NCI-H226 (cell line): ENCODE measurements at places on chromosomes 12 and 14.

GRCh38 chr12:52566847-52567291 is 6.8 kb downstream of the KRT74 start:
- DNase-seq, result no peak

- peak; percentile 49 for DNase-seq
Observed at GRCh38 chr12:9651265-9651729, 18.2 kb upstream of the CLEC2D start.

GRCh38 chr12:50862316-50862715 is 19.6 kb downstream of the TMPRSS12 start:
- peak; percentile 68 for DNase-seq

GRCh38 chr14:35342489-35343010 is 50.4 kb downstream of the PSMA6 start:
- DNase-seq, result no peak

DNA sequence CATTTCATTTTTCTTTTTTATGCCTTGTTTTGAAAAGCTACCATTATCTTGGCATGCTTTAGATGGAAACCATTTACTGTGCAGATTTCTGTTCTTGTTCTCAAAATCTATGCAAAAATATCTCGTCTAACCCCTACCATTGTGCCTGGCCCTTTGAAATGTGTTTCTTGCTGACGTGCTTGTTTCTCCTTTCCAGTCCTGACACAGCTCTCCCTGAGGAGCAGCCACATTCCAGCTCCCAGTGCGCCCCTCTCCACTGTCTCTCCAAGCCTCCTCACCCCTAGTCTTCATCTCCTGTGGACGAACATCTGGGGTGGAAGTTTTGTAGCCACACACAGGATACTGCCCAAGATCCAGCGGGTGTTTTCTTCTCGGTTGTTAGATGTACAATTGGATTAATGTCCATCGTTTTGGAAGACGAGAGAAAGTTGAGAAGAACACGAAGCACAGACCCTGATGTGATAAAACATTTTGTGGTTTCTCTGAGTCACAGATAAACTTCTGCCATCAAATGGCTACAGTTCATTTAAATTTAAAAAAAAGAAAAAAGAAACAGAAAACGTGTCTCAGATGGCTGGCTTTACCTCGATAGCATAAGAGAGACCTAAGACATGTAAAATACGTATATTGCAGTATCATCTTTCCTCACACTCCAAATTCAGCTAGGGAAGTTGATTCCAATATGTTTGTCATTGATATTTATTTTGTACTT is 21.9 kb upstream of the FGD4 start:
- no peak for DNase-seq

DNA sequence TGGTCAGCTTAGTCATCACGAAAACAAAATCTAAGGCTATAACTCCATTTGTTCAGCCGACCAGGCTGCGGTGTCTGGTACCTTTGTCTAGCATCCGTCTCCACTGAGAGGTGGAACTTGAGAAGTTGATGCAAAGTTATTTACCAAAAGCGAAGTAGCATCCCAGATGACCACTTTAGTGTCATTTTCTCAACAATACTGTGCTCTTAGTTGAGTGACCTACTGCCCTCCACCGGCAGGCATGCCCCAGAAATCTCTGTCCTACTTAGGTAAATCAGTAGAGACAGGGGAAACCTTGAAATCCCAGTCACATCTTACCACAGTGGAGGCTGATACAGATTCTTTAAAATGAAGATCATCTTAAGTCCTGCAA is 1.3 kb upstream of the ST8SIA1 start:
- DNase-seq, result no peak

DNA sequence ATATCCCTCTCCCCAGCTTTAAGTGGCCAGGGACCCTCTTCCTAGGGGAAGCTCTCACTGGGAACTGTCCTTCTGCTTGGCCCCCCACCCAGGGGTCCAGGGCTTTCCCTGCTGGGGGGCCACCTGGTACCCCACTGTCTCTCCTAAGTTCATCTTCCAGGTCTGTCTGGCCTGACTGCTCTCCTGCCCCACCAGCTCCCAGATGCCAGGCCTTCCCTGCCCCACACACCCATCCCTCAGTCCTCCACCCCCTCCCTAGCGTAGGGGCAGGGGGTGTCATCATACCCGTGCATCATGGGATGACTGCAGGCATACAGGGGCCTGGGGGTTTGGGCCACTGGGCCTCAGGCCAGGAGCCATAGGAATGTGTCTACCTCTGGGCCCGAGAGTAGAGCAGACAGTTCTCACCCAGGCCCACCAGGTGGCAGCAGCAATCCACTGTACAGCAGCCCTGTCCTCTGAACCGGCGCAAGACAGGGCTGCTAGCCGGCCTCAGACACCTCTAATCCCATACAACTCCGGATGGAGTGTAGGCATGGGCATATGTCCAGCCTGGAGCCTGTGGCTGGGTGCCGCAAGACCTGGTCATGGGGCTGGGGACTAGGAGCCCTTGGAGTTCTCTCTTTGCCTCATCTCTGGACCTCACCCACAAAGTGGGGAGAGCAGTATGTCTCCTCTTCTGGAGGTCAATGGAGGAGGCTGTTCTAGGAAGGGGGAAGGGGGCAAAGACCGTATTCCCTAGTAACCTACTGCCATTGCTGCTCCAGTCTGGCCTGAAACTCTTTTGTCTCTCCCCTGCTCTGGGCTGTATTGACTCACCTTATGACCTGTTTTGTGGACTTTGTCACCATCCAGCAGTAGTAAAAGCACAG is 10.0 kb upstream of the SMARCD1 start:
- peak; percentile 82 for DNase-seq

- no peak for DNase-seq
Observed at GRCh38 chr12:101719566-101719965, 19.7 kb downstream of the SYCP3 start.

- DNase-seq, result no peak
Observed at GRCh38 chr14:22565391-22565945, 23.6 kb downstream of the DAD1 start.

DNA sequence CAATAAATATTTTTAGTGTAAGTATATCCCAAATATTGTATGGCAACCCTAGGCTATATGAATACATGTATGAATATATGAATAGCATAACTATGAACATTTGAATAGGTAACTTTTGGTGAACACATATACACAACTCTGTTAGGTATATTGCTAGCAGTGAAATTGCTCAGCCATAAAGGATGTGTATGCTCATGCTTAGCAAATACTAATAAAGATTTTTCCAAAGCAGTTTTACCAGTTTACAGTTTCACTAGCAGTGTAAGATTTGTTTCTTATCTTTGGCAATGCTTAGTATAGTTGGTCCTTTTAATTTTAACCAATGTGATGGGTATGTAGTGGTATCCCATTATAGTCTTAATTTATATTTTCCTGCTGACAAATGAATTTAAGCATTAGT is 5.3 kb upstream of the DAAM1 start:
- no peak for DNase-seq

DNA sequence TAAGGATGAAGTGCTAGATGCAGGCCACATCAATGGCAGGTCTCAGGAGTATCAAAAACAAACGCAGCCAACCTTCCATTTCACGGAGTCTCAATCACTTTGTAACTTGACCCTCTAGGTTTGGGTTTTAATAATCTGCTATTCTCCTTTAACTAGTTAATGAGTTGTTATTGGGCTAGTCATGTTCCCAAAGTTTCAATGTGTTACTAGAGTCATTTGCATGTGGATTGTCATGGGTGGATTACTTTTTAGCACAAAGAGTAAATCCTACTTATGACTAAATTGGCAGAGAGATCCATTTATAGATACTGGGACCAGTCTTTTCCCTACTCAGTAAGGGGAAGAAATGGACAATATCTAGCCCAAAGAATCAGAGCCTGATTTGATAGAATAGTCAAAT is 151.0 kb downstream of the BCAT1 start:
- DNase-seq, result no peak

DNA sequence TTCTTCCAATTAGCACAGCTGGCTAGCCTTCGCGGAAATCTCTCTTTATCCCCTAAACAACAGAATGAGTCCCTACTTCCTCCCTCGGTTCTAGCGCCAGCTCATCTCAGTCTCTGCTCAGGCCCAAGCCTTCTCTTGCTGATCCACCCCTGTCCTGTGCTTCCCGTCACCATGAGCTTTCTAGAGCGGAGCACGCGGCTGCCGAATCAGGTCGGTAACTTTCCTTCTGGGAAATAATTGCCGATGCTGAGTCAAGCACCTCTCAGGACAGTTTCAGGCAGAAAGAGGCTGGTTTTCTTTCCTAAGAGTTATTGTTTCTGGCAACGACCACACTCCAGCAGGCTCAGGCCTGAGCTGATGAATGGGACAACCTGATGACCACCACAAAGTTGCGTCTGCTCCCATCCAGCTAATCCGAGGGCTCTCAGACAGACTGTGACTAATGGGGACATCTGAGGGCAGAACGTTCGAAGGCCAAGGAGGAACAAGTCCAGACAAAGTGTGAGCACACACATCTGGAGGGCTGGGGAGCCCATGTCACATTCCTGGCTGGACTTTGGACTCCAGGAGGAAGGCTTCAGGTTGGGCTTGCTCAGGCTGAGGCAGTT is 13.6 kb upstream of the GPR68 start:
- DNase-seq, result no peak

GRCh38 chr14:100567009-100567876 is 20.0 kb downstream of the BEGAIN start:
- DNase-seq, result no peak

- no peak for DNase-seq
Observed at GRCh38 chr14:104080376-104081260, 4.9 kb upstream of the ASPG start.

DNA sequence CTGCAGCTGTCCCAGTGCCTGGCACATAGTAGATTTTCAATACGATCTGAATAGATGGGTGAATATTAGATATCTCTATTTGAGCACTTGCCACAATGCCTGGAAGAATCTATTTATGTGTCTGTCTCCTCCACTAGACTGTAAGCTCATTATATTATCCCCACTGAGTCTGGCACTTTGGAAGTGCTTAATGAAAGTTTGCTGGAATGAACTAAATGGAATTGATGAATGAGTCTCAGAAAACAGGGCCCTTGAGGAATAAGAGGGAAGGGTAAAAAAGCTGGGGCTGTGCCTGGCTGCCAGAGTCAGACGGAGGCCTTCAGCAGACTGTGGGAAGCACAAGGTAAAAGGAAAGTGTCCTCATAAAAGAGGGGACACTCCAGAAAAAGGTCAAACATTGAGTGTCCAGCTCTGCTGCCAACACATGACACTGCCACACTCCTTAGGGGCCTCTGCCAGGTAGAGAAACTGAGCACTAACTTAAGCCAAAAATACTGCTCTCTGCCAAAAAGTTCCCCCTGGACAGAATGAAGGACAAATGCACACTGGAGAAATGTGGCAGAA is 39.3 kb downstream of the GLT8D2 start:
- no peak for DNase-seq

GRCh38 chr14:33364466-33364865 is 425.8 kb downstream of the NPAS3 start:
- DNase-seq, result no peak

GRCh38 chr12:6961695-6962284 is 8.7 kb downstream of the PHB2 start:
- DNase-seq, result peak; percentile 49

GRCh38 chr14:70422538-70422937 is 5.6 kb upstream of the SYNJ2BP start:
- DNase-seq, result no peak

GRCh38 chr14:55070981-55071411 is 19.5 kb downstream of the MAPK1IP1L start:
- peak; percentile 55 for DNase-seq

DNA sequence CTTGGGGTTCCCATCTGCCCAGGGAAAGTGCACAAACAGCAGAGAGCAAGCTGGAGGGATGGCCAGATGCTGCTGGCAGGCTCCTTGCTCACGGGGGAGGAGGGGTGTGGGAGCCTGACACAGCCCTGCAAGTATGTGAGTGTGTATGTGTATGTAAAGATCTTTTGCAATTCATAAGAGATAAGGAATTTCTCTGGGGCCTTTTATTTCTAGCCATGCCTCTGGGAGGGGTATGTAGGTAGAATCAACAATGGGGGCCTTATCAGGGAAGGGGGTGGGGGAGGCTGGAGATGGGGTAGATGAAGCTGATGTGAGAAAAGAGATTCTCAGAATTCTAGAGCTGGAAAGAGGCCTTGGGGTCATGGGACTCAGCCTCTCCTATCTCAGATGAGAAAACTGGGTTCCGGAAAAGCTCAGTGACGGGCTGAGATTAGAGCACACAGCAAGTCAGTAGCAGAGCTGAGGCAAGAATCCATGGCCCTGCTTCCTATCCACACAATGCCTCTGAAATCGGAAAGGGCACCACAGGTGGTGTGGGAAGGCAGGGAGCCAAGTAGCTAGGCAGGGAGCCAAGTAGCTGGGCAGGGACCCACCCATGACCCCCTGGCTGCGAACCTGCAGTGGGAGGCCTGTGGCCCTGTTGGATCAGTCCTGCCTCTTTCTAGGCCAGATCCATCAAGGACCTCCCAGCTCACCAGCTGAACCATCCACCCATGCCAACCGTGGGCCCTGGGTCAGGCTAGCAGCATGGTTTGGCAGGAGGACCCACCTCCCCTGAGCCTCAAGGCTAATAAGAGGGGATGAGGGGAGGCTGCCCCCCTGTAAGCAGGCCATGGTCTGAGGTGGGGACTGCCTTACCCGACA is 54.7 kb downstream of the PLEKHG3 start:
- DNase-seq, result peak; percentile 94

GRCh38 chr12:26823390-26823789 is 9.6 kb downstream of the ITPR2 start:
- peak; percentile 35 for DNase-seq

GRCh38 chr14:64940336-64940910 is 2.1 kb downstream of the GPX2 start:
- no peak for DNase-seq

- DNase-seq, result peak; percentile 37
Observed at GRCh38 chr12:62210422-62210821, 49.8 kb upstream of the USP15 start.

DNA sequence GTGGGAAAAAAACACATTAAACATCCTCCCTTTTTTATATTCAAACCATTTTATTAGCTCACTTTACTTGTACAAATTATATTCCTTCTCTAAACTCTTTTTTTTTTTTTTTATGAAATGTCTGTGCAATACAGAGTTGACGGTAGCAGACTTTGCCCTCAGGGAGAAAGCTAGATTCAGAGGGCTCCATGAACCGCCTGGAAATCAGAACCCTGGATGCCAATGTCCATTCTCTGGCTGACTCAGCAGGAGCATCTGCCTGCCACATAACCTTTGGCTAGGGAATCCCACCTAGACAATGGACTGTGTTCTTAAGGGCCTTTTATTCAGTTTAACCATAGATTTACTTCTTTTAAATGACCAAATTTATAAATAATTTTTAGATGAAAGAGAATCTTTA is 467.0 kb downstream of the MDGA2 start:
- no peak for DNase-seq

DNA sequence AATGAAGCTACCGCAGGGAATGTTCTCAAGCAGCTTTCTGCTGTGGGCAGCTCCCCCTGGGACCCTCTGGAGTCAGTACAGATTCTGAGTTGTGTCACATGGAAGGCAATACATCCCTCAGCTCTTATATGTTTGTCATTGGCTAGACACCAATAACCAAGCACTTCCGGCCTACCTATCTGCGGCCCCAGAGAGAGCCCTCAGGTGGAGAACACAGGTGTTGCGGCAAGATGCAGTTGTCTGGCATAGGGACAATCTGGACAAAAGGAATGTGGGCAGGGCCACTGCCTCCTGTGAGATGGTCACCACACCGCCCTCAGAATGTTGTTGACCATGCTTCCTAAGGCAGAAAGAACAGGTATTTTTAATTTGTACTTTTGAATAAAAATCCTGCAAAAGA is 118.7 kb downstream of the BRMS1L start:
- DNase-seq, result no peak
